Activated T-cell treated with anti-CD3 and anti-CD28 coated beads, Interleukin-2, amount 50 U/mL, for 72 hours (primary cell): ENCODE measurements at places on chromosomes 16 and 17.
A peak's percentile ranks its signal among the peaks of the same experiment; 100 is the strongest.

DNA sequence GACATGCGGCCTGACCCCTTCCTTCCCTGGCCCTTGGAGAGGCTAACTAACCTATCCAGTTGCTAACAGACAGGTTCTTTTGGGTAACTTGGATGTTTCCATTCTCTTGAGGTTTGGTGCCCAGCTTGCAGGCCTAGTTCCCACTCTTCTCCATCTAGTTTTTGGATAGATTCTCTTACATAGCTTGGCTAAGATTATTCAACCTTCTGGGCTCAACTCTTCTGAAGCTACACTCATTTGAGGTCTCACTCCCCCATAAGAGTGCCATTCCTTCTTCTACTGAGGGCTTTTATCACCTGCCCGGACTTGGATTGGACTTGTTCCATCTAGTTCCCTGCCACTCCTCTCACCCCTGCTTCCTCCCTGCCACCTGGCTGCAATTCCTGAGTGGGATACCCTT is 44.1 kb upstream of the MARCHF10 start:
- no peaks in the 10 kb centered on the region for H3K4me1 ChIP-seq
- H3K36me3 ChIP-seq, result no peaks in the 10 kb centered on the region
- no peak overlapping the region for H3K27ac ChIP-seq
- no peak for DNase-seq
- no peak overlapping the region for H3K4me3 ChIP-seq

DNA sequence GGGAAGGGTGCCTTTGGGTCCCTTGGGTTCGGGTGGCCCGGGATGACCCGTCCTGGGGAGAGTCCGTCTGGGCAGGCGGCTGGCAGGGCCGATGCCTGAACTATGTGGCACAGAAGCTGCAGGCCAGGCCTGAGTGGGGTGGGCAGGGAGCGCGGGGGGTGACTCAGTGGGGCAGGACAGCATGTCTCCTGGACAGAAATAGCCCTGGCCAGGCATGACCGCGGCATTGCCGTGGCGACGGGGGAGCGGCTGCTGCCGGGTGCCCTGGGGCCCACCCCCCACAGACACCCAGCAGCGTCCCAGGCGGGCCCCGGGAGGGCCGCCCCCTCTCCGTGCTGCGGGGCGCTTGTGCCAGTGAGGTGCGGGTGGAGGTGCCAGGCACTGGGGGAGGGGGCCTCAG is 1.8 kb upstream of the C1QTNF8 start:
- no peak overlapping the region for H3K27ac ChIP-seq
- H3K4me3 ChIP-seq, result no peak overlapping the region
- H3K36me3 ChIP-seq, result peaks cover 2% of the 10 kb centered on the region

- H3K4me3 ChIP-seq, result no peak overlapping the region
- no peak overlapping the region for H3K27ac ChIP-seq
- no peaks in the 10 kb centered on the region for H3K36me3 ChIP-seq
- DNase-seq, result no peak
- no peaks in the 10 kb centered on the region for H3K27me3 ChIP-seq
Measured at GRCh38 chr16:19861811-19862327, 22.8 kb downstream of the GPRC5B start.

DNA sequence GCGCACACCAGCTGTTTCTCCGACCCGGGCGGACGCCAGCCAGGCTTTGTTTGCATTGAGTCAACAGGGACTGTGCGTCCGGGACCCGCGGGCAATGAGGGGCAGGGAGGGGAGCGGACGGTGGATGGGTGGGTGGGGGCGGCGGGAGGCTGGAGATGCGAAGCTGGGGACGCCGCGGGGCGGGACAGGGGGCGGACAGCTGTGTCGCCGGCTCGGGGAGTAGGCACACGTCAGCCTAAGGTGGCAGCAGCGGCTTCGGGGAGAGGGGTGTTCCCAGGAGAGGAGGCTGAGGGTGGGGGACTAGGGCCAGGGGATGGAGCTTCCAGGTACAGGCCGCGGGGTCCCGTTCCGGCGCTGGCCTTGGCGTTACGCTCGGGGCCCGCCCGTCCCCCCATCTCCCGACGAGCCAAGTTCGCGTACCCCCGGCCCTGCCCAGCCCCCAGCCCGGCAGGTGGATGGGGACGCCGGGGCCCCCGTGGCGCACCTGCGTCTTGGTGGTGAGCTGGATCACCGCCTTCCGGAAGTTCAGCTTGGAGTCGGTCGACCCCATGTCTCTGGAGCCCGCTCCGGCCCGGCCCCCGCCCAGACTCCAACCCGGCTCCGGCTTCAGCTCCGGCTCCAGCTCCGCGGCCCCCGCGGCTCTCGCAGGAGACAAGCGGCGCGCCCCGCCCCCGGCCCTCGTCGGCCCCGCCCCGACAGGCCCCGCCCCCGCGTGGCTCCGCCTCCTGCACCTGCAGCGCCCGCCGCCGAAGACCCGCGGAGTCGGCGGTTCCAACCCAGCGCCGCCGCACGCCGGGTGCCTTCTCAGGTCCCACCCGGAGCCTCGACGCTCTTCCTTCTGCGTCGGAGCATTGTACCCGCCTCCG is at the start of gene HID1:
HID1 (minus strand) TSS at position 653 of the 866 bp plus-strand sequence; CDS start at position 550, 103 bp downstream.
- H3K36me3 ChIP-seq, result no peaks in the 10 kb centered on the region
- peaks cover 11% of the 10 kb centered on the region for H3K27me3 ChIP-seq
- H3K4me1 ChIP-seq, result peaks cover 7% of the 10 kb centered on the region
- DNase-seq, result peak; percentile 79
- peak within 1 kb of the TSS; percentile 2 for H3K27ac ChIP-seq
